ENCODE measurements at places on chromosomes 7 and 10.
A peak's percentile ranks its signal among the peaks of the same experiment; 100 is the strongest.

GRCh38 chr7:147833557-147833956, 757.0 kb upstream of the C7orf33 start:
- DNase-seq = peak; percentile 1

DNA sequence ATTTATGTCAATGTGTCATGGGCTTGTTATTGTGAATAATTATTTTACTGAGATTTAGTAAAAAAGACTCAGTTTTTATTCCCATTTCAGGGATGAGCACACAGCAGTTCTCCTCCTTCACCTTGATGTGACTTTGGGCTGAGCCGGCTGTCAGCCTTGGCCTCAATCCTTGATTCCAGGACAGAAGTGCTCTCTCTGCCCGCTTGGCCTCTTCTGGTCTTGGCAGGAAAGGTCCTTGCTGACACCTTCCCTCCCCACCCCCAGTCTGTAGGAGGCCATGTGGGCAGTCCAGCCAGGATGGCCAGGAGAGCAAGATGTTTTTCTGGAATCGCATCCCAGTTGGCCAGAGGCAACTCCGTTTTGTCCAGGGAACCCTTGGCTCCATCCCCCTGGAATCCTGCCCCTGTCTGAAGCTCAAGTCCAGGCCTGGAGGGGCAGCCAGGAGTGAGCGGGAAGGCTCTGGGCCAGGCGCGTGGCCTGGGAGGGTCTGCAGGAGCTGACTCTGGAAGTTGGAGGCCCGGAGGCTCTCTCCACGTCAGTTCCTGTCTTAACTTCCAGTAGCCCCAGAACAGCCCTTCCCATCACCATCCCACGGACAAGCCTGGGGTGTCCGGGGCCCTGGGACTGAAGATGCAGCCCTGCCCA, 100.9 kb downstream of the PDGFA start:
- no peak for DNase-seq

- no peak for DNase-seq
These were observed 346.8 kb upstream of the ETV1 start for GRCh38 chr7:14336256-14336655.

- no peak for DNase-seq
These were observed 22.7 kb downstream of the EBF3 start for GRCh38 chr10:129941199-129942018.

- DNase-seq = peak; percentile 45
These were observed 3.8 kb upstream of the SKIDA1 start for GRCh38 chr10:21529032-21529910.

DNA sequence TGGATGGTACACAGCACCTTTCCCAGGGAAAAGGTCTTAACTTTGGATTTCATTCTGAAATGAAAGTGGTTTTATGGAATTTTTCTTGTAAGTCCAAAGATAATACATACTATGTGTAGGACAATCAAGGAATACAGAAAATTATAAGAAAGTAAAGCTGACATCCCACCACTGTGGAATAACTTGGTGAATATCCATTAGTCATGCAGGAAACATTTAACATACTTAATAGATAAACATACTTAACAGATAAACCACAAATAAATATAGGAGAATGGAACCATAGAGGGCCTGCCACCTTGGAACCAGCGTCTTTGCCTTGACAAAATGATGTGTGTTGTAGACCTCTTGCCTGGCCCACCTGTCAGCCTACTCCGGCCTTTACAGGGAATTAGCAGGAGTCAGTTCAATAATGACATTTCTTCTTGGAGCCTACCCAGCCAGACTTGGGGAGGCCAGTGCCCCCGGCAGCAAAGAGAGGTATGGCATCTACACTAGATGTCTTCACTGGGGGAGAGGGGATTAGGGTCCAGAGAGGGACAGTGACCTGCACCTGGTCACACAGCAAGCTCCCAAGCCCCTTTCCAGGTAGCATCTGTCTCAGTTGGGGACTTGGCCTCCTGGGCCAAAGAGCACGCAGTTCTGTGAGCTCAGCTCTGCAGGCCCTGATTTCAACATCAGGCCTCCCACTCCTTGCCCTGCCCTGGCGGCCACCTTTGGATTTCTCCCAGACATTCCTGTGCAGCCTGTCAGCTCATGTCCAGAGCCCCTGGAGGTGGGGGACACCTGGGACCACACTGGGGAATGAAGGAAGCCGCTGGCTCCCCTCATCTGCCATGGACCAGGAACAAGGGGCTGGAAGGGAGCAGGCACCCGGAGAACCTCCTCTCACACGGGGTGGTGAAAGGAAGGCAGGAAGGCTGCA, 112.6 kb upstream of the PPIF start:
- no peak for DNase-seq

GRCh38 chr7:94195813-94196212, 191.7 kb upstream of the BET1 start:
- no peak for DNase-seq

DNA sequence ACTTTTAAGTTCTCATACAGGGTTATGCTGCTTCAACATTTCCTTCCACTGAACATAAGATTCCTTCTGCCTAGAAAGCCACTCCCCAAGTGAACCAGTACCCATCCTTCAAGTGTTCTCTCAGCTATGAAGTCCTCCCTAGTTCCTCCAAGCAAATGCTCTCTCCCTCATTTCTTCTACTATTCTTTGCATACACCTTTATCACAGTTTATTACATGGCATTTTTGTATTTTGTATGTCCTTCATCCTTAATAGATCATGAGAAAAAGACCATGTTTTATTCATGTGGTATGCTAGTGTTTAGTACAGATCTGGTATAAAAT, 1.9 kb downstream of the SYPL1 start:
- DNase-seq = peak; percentile 36

- peak; percentile 36 for DNase-seq
These were observed 125.7 kb downstream of the CD36 start for GRCh38 chr7:80764132-80764531.

DNA sequence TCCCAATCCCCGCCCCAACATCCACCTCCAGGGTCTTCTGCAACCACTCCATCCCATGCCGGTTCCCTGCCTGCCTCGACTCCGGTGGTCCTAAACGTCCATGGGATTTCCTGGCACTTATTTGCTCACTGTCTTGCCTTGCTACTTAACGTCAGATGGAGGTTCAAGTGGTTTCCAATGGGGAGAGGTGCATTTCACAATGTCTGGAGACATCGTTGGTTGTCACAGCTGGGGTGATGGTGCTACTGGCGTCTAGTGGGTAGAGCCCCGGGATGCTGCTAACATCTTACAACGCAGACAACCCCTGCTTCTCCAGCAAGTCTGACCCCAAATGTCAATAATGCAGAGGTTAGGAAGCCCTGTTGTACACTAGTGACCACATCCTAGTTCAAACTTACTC, 82.9 kb upstream of the ANLN start:
- DNase-seq = no peak

GRCh38 chr7:76300166-76300731, 2.2 kb upstream of the HSPB1 start:
- no peak for DNase-seq

GRCh38 chr10:10213237-10213636, 804.4 kb upstream of the CELF2 start:
- DNase-seq = no peak

DNA sequence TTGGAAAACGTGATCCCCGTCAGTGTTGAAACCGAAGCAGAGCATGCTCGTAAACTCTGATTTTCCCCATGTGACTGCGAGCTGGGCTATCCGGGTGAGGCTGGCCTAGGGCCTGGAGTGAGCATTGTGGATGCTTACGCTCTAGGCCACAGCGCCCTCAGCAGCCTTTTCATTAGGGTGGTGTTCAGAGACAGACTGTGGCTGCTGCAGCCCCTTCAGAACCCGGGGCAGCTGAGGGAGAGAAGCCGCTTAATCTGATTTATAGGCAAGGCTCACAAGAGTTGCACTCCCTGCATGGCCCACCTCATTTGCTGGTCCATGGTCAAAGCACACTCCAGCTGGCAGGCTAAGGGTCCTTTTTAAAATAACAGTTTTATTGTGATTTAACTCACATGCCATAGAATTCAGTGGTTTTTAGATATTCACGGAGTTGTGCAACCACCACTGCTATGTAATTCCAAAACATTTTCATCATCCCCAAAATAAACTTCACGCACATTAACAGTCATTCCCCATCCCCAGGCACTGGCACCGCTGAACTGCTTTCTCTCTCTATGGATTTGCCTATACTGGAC, 72.5 kb downstream of the SYPL1 start:
- no peak for DNase-seq

GRCh38 chr10:57638411-57638810, 629.3 kb downstream of the IPMK start:
- DNase-seq = no peak

- no peak for DNase-seq
These were observed 23.0 kb downstream of the GNAT3 start for GRCh38 chr7:80488851-80489370.

DNA sequence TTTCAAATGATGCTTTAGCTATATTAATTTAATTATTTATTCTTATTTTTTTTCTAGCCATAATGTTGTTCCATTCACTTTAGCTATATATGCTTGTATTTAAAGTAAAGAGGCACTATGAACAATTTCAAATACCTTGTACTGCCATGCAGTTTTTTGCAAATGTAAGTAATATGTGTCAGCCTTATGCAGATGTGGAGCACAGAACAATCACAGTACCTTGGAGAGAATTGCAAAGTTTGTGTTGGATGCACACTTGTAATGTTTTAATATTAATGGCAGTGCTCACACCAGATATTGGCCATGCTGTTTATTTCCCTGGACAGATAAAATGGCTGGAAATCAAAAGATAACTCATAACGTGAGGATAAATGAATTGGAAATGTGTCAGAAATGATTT, 663.5 kb upstream of the SEMA3D start:
- DNase-seq = no peak

DNA sequence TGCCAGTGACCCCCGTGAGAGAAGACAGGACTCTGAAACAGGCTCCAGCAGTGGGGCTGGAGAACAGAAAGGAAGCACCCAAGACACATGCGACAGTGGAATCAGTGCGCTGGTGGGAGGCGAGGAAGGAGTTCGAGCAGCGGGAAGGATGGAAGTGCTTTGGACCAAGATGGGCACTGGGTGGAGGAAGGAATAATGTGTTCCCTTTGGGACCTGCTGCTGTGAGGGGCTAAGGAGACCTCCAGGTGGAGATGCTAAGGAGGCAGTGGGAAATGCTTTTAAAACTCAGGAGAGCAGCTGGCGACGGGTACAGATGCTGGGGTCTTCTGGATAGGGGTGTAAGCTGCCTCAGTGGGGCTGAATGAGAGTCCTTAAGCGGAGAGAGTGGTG, 109.7 kb upstream of the ANLN start:
- DNase-seq = no peak

DNA sequence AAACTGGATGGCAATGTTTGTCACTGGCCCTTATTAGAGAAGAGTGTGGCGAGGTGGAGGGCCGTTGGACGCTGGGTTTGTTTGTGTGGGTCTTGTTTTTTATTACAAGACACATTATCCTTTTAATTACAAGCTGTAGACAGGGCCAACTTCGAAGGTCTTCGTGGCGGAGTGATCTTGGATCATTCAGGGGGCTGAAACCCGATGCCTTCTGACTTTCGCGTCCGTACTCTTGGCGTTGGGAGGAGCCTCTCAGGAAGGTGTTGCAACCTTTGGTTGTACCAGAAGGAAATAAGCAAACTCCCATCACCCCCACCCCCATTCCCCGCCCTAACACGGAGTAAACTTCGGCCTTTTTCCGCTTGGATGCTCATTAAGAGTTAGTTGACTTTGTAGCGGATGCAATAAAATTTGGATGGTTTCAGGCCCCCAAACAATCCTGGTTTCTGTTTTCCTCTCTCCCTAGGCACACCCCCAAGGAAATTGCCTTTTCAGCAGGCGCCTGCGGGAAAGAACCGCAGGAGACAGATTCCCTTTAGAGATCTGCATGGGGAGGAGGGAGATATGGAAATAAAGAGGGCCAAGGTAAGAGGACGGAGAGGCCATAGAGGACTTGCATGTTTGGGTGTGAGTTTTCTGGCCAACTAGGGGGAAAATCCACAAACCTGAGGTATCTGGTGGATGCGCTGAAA, 294.5 kb upstream of the NFE2L3 start:
- DNase-seq = no peak

DNA sequence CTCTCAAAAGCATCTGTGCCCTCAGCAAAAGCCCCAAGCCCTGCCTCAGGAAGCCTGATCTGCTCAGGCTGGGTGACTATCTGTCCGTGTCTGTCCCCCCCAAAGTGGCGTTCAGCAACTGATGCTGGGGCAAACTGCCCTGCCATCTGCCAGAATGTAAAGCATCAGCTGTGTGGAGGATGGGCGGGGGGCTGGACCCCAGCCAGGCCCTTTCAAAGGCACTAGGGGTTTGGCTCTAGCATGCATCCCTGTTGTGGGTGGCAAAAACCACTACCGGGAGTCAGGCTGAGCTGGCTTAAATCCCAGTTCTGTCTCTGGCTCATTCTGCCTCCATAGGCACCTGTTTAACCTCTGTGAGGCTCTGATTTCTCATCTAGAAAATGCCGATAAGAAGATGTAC, 35.5 kb downstream of the GPRIN2 start:
- peak; percentile 94 for DNase-seq

DNA sequence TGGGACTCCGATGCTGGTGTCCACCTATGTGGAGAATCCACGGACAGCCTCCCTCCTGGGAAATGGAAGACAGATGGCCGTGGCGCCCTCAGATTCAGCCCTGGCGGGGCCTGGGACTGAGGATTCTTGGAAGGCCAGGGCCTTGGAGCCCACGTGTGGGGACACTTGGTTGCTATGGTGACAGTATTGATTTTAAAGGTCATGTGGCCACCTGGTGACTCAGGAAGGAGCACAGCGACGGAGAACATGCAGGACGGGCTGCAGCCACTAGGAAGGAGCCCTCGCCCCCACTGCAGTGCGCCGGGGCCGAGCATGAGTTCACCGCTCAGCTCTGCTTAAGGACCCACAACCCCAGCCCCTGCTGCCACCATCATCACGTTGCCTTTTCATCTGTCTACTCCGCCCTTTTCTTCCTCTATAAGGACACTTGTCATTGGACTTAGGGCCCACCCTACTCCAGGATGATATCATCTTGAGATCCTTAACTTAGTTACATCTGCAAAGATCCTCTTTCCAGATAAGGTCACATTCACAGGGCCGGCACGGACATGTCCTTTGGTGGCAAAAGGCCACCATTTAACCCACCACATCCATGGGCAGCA, 3.7 kb upstream of the STK32C start:
- DNase-seq = peak; percentile 66

GRCh38 chr7:40412323-40412722, 277.5 kb downstream of the SUGCT start:
- no peak for DNase-seq

DNA sequence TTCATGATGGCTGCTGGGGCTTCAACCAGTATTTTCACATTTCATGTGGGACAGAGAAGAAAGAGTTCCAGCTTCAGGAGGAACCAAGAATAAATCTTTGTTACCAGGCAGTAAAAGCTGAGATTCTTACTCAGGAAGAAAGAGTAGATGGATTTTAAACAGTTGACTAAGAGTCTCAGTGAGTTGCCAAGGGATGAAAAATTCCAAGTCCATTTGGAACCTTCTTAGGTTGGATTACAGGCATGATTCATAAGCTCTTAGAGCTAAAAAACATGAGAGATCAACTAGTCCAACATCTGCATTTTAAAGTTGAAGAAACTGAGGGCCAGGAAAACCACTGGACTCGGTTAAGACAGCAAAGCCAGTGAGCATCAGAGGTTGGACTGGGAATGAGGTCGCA, 148.6 kb downstream of the NEBL start:
- no peak for DNase-seq
